ENCODE measurements at places on chromosomes 1 and 21.

DNA sequence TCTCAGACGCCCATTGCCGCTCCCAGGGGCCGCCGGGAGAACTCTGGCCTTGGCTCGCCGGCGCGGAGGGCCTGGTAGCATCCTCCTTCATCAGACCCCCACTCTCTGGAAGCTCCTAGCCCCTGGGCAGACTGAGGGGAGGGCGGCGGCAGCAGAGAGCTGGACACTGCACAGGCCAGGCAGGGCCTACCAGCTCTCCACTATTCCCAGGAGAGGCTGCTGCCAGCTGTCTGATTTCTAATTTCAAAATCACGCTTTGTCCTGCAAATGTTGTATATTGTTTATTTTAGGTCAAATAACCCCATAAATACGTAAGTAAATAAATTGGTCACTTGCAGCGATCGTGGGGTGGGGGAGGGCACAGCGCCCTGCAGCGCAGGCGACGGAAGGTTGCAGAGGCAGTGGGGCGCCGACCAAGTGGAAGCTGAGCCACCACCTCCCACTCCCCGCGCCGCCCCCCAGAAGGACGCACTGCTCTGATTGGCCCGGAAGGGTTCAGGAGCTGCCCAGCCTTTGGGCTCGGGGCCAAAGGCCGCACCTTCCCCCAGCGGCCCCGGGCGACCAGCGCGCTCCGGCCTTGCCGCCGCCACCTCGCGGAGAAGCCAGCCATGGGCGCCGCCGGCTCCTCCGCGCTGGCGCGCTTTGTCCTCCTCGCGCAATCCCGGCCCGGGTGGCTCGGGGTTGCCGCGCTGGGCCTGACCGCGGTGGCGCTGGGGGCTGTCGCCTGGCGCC is at the start of gene MTARC1:
MTARC1 (plus strand) TSS at position 577 of the 732 bp plus-strand sequence; CDS start at position 609, 32 bp downstream.
- peaks cover 27% of the 10 kb centered on the region for H3K4me1 ChIP-seq
- H3K27ac ChIP-seq, result peak within 1 kb of the TSS; percentile 91
- DNase-seq, result peak; percentile 86
- peak within 1 kb of the TSS; percentile 57 for H3K4me3 ChIP-seq
- no peaks in the 10 kb centered on the region for H3K27me3 ChIP-seq

GRCh38 chr21:29114765-29115500 is 15.5 kb upstream of the MAP3K7CL start:
- H3K27me3 ChIP-seq, result no peaks in the 10 kb centered on the region
- DNase-seq, result no peak
- H3K27ac ChIP-seq, result no peak overlapping the region
- H3K36me3 ChIP-seq, result no peaks in the 10 kb centered on the region
- no peaks in the 10 kb centered on the region for H3K4me1 ChIP-seq

GRCh38 chr1:179599623-179600249 is 8.1 kb downstream of the TDRD5 start:
- no peak overlapping the region for H3K4me3 ChIP-seq
- no peaks in the 10 kb centered on the region for H3K4me1 ChIP-seq
- H3K27ac ChIP-seq, result no peak overlapping the region
- DNase-seq, result peak; percentile 35
- H3K36me3 ChIP-seq, result no peaks in the 10 kb centered on the region

GRCh38 chr21:45791562-45792418 is 148.3 kb downstream of the PCBP3 start:
- no peaks in the 10 kb centered on the region for H3K27me3 ChIP-seq
- no peak overlapping the region for H3K27ac ChIP-seq
- H3K4me3 ChIP-seq, result no peak overlapping the region

- no peak overlapping the region for H3K4me3 ChIP-seq
- no peaks in the 10 kb centered on the region for H3K27me3 ChIP-seq
These were observed 93.8 kb upstream of the CCDC190 start for GRCh38 chr1:162954824-162955223.

GRCh38 chr1:248243204-248243603 is 12.0 kb downstream of the OR2M4 start:
- H3K27me3 ChIP-seq, result no peaks in the 10 kb centered on the region
- H3K4me1 ChIP-seq, result no peaks in the 10 kb centered on the region
- no peak overlapping the region for H3K27ac ChIP-seq
- no peak overlapping the region for H3K4me3 ChIP-seq
- H3K36me3 ChIP-seq, result no peaks in the 10 kb centered on the region

DNA sequence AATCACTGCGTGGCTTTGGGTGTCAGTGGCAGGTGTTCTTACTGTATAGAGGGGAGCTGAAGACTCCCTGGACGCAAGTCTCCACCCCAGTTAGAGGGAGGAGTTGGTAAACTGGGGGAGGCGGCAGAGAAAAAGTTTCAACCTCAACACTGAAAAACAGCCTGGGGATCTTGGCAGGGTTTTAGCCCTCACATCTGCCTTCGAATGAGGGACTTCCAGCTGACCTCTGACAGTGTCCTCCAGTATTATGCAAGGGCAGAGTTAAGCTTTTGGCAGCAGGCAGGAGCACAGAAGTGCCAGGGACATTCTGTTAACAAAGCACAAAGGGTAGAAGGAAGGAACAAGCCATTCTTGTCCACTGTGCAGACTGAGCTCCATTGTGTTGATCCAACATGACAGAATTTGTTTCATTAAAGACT is 41.2 kb upstream of the RAB4A start:
- no peaks in the 10 kb centered on the region for H3K27me3 ChIP-seq
- H3K4me1 ChIP-seq, result peaks cover 23% of the 10 kb centered on the region
- H3K27ac ChIP-seq, result peak overlapping the region; percentile 50
- DNase-seq, result peak; percentile 40
- H3K36me3 ChIP-seq, result no peaks in the 10 kb centered on the region

- H3K27ac ChIP-seq, result no peak overlapping the region
- no peak for DNase-seq
- H3K36me3 ChIP-seq, result no peaks in the 10 kb centered on the region
- no peaks in the 10 kb centered on the region for H3K4me1 ChIP-seq
- H3K27me3 ChIP-seq, result no peaks in the 10 kb centered on the region
These were observed 64.8 kb downstream of the TBX15 start for GRCh38 chr1:118923319-118923718.

DNA sequence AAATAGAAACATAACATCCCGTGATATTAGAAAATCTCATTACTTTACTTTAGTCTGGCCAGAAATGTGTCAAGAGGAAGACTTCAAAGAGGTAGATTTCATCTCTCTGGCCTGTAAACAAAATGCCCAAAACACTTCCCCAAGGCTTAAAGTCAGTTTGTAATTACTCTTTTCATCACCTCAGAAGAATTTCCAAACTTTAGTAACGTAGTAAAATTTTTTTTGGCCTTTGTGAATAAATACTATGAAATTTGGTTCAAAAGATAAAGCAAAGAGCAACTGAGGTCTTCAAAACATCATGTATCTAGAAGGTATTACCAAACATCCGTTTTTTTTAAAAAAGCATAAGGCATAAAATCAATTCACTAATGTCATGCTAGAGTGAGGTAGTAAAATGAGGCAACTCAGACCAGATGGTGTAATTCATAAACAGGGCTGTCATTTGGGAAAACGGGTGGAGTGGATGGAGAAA is 51.4 kb downstream of the LEPR start:
- H3K4me1 ChIP-seq, result no peaks in the 10 kb centered on the region
- no peaks in the 10 kb centered on the region for H3K27me3 ChIP-seq
- H3K36me3 ChIP-seq, result no peaks in the 10 kb centered on the region

DNA sequence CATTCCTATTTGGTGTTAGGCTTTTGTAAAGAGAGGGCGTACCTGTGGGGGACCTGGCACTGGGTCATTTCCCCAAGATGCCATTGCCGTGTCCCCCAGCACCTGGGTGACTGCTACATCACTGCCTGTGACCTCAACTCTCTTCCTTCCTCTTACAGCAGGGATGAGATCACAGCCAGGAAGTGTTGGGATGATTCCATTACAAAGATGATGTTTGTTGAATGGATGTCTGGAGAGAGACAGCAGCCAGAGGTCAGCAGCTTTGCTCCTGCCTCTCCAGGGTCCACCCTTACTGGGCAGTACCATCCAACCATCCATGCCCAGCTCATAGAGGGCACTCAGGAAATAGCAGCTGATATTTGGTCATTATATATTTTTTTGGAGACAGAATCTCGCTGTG is 35.1 kb downstream of the TMEM51 start:
- peak overlapping the region; percentile 69 for H3K27ac ChIP-seq
- no peaks in the 10 kb centered on the region for H3K27me3 ChIP-seq
- DNase-seq, result no peak
- H3K4me1 ChIP-seq, result peaks cover 20% of the 10 kb centered on the region
- no peaks in the 10 kb centered on the region for H3K36me3 ChIP-seq
- H3K4me3 ChIP-seq, result no peak overlapping the region

GRCh38 chr1:35856964-35857363 is 26.0 kb upstream of the AGO1 start:
- no peak for DNase-seq
- H3K4me3 ChIP-seq, result no peak overlapping the region
- H3K27me3 ChIP-seq, result no peaks in the 10 kb centered on the region
- no peak overlapping the region for H3K27ac ChIP-seq
- H3K4me1 ChIP-seq, result peaks cover 9% of the 10 kb centered on the region

DNA sequence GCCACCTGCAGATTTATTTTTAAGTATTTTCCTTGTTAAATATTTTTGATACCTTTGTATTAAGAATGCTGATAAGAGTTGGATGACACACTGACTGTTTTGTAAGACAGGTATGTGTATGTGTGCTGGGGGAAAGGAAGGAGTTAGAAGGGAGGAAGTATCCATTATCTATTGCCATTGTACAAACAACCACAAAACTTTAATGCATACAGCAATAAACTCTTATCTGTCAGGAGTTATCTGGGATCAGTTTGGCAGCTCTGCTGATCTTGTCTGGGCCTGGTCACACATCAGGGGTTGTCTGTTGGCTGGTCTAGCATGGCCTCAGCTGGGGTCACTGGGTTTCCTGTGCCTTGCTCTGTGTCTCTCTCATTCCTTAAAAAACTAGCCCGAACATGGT is 423.9 kb upstream of the USP24 start:
- no peaks in the 10 kb centered on the region for H3K36me3 ChIP-seq
- no peaks in the 10 kb centered on the region for H3K4me1 ChIP-seq
- no peak overlapping the region for H3K27ac ChIP-seq
- H3K27me3 ChIP-seq, result no peaks in the 10 kb centered on the region

DNA sequence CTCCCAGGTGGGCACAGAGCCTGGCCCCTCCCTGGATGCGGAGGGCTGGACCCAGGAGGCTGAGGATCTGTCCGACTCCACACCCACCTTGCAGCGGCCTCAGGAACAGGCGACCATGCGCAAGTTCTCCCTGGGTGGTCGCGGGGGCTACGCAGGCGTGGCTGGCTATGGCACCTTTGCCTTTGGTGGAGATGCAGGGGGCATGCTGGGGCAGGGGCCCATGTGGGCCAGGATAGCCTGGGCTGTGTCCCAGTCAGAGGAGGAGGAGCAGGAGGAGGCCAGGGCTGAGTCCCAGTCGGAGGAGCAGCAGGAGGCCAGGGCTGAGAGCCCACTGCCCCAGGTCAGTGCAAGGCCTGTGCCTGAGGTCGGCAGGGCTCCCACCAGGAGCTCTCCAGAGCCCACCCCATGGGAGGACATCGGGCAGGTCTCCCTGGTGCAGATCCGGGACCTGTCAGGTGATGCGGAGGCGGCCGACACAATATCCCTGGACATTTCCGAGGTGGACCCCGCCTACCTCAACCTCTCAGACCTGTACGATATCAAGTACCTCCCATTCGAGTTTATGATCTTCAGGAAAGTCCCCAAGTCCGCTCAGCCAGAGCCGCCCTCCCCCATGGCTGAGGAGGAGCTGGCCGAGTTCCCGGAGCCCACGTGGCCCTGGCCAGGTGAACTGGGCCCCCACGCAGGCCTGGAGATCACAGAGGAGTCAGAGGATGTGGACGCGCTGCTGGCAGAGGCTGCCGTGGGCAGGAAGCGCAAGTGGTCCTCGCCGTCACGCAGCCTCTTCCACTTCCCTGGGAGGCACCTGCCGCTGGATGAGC is 34.2 kb downstream of the TRIM11 start:
- H3K27ac ChIP-seq, result no peak overlapping the region
- H3K36me3 ChIP-seq, result no peaks in the 10 kb centered on the region
- H3K27me3 ChIP-seq, result peaks cover 28% of the 10 kb centered on the region

DNA sequence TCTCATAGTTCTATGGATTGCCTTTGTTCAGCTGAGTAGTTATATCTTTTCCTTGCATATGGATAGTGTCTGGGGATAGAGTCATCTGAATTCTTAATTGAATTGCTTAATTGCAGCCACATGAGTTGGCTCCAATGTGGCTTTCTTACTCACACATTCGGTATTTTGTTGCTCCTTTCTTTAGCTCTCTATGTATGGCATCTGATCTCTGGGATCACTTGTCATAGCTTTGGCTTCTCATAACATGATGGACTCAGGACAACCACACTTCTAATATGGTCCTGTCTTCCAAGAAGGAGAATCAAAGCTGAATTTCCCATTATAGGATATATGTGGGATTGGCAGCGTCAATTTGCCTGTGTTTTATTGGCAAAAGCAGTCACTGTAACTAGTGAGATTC is 716.2 kb downstream of the NCAM2 start:
- H3K4me3 ChIP-seq, result no peak overlapping the region
- H3K27ac ChIP-seq, result no peak overlapping the region
- no peaks in the 10 kb centered on the region for H3K27me3 ChIP-seq
- no peaks in the 10 kb centered on the region for H3K4me1 ChIP-seq

DNA sequence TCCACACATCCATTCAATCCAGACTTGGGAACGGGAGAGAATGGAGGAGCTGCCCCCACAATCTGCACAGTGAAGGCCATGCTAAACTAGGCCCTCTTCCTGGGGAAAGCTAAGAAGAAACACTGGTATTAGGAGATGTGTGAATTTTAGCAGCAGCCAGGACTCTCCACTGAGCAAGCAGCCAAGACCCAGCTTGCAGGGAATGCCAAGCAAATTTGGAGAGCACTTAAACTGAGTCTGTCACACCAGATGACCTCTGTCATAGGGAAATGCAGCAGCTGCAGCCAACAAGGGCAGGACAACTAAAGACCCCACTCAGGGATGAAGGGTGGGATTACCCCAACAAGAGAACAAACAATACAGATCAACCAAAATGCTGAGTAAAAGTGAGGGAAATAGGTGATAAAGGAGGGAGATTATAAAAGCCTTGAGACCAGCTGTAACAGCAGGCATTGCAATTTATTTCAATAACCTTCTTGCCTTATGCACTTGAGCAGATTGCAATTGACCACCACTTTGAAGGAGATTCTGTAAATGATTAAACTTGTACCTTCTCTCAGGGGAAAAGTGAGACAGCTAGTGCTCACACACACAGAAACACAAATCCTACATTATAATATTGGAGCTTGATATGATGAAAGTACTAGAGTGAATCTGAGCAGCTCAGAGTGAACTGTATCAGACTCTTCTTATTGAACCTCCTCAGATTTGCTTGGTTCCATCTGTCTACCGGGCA is 2.5 kb upstream of the CLCA1 start:
- DNase-seq, result no peak
- no peaks in the 10 kb centered on the region for H3K27me3 ChIP-seq
- no peak overlapping the region for H3K4me3 ChIP-seq

DNA sequence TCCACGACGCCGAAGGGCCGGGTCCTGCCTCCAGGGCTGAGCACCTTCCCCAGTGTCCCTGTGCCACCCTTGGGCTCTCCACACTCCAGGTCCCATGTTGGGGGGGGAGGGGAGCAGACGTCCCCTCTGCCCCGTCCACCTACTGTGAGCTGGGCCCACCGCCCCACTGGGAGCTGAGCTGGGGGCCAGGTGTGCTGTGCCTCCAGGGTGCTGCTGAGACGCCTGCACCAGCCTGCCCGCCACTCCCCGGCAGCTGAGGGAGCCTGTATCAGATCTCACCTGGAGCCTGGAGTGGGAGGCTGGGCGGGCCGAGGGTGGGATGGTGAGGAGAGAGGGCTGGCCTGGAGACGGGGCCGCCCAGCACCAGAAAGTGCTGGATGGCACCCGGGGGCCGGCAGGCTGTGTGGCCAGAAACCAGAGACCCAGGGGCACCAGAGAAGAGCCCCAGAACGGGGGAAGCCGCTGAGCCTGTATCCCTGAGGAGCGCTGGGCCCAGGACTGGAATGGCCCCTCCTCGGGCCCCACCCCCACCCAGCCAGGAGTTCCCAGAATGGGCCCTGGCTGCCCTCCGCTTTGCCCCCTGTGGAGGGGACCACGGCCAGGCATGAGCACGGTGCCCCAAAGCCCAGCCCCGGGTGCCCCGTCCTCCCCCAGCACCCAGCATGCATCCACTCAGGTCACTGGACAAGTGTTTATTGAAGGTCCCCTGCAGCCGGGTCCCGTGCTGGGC is 3.4 kb downstream of the TNFRSF18 start:
- H3K36me3 ChIP-seq, result no peaks in the 10 kb centered on the region
- no peak for DNase-seq
- H3K4me1 ChIP-seq, result peaks cover 31% of the 10 kb centered on the region

Measured in transverse colon (tissue), 4 donors.